Activated naive CD4-positive, alpha-beta T cell treated with Interleukin-2 at 50 U/mL for 16 hours (primary cell): ENCODE measurements at places on chromosomes 7 and 10.

- peak; percentile 23 for DNase-seq
These were observed 28.9 kb downstream of the MAT1A start for GRCh38 chr10:80260295-80261243.

- no peak for DNase-seq
These were observed 111.8 kb downstream of the MAPK8 start for GRCh38 chr10:48418189-48418788.

DNA sequence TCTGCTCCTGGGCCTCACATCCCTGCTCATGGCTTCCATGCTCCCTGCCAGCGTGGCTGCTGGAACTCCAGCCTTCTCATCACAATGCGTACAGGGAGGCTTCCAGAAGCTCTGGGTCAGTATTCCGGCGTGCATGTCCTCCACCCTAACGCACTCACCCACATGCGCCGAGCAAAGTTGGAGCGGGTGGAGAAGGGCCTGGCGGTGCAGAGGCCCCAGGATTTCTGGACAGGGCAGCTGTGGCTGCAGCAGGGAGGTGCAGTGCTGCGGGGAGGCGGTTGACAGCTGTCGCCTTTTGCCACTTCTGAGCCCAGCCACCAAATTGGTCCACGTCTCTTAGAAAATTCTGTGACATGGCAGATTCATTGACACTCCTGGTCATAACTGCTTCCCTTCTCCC lies 33.6 kb upstream of the FAM20C start:
- DNase-seq, result no peak

DNA sequence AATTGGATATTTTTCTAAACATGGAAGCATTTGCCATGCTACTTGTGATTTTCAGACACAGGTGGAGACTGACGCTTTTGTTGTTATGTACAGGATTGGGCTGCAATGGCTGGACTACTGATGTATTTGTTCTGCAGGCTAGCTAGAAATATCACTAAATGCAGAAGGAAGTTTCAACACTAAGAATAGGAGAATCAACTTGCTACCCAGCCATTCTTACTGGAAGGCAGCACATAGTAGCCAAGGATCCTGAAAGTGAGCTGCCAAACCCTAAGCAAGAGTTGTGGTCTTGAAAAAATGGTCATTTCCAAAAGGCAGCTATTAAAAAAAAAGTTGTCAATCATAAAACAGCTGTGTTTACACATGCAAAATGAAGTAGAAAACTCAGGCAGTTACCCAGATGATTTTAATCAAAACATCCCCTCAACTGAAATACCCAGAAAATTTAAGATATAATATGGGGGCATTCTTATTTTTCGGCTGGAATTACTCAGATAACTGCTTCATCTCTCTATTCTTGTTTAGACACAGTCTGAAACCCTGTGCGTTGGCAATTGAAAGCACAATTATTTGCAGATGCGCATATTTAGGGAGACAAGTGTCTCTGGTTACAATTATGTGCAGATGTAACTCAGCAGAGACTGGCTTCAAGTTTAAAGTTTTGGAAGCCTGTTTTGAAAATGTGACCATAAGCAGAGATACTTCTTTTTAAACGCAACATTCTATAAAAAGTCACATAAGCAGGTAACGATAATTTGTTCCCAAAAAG lies 31.2 kb downstream of the GFRA1 start:
- DNase-seq, result no peak

DNA sequence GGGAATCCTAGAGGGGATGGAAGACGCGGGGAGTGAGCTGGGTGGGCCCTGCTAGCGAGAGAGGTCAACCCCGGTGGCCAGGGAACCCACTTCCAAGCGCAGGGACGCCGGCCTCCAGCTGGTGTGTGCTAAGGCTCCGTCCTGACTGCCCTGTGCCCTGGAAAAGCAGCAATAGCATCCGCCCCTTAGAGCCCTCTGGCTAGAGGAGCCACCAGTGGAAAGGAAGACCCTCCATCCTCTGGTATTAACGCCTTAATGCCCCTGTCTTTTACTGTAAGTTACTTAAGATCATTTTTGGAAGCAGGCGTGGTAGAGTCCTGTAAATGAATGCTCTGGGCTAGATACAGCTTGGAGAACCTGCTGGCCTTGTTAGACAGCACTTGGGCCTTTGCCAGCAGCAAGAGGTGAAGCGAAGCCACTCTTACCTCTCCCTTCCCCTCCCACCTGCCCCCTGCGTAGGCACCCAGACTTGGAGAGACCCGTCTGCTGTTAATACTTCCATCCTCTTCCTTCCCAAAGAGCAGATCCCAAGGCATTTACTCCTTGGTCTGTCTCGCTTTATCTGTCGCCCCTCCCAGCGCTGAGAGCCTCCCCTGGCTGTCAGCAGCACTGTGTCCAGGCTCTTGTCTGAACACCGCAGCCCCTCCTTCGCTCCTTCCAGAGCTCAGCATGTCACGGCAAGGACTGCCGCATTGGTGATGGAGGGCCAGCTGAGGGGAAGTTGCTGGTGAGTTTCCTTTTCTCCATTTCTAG lies 4.6 kb downstream of the REPIN1 start:
- DNase-seq, result no peak

- no peak for DNase-seq
These were observed 82.3 kb downstream of the NXPH1 start for GRCh38 chr7:8515640-8516185.
